ENCODE measurements at places on chromosomes 1 and 21.

DNA sequence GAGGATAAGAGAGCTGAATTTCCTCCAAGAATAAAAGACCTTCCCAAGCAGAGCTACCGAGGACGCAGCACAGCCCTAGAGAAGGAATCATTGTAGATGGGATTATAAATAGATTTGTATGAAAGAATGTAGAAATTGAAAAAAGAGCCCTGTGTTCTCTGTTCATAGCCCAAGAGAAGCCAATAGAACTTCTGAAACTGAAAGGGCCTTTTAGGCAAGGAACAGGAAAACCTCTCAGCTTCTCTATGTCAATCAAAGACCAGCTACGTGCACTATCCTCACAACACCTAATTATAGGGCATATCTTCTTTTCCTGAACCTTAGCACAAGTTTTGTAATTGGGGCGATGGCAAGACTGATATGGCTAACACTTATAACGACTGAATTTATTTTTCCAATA lies 192.4 kb upstream of the RNPC3 start:
- DNase-seq = no peak

- no peak for DNase-seq
Measured at GRCh38 chr1:226100436-226101391, 38.2 kb downstream of the H3-3A start.

GRCh38 chr1:66671455-66671854 lies 80.8 kb upstream of the DYNLT5 start:
- no peak for DNase-seq

DNA sequence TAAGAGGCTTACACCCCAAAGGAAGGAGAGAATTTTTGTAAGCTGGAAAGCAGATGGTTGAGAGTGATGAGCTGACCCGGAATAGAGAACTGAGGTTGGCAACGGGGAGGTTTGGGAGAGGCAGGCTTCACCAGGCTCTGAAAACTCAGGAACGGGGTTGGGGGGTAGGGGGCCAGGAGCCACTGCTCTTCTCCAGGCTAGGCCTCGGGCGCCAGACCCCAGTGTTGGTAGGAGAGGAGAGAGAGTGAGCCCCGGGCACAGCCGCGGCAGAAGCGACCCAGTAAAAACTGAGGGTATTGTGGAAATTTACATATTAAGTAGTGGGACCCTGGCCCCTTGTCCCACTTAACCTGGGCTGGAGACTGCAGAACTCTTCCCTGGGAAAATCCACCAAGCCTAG lies 45.7 kb downstream of the GPR161 start:
- DNase-seq = no peak

DNA sequence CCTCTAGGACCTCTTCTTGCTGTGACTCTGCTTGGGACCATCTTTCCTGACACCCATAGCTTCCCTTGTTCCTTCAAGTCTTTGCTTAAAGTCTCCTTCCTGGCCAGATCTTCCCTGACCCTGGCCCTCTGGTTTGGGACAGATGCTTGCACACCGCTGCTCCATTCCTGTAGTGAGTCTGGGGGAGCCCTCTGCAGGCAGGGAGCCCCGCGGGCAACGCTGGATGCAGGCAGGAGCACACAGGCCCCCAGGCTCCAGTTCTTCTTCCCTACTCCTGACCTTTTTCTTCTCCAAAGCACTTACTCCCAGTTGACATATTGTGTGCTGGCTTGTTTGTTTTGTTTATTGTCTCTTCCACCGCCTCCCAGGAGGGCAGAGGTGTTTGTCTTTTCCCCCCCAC lies 413.4 kb downstream of the CAMTA1 start:
- DNase-seq = no peak

DNA sequence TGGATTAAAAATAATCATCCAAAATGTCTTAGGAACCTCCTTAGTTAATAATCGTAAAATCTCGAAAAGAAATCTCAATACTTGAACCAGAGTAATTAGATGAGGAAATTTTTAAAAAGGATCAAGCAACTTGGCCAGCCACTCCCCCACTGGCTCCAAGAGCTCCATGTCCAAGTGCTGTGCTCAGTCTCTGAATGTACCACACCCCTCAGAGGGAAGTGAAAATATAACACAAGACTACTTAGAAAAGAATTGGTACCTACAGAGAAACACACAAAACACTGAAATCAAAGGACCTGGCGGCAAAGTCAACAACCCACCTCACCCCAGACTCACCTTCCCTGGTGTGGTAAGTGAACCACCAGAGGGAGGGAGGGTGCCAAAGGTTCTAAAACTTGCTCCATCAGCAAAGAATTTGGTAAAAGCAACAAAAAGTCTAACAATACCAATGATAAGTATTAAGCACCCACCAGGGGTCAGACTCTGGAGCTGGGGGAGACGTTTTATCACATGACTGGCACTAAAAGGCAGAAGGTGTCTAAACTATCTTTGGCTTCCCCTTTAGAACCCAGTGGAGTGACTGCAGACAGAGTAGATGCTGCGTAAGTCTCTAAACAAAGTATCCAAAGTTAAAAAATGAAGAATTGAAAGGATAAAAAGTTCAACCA lies 14.0 kb downstream of the LBR start:
- DNase-seq = no peak

DNA sequence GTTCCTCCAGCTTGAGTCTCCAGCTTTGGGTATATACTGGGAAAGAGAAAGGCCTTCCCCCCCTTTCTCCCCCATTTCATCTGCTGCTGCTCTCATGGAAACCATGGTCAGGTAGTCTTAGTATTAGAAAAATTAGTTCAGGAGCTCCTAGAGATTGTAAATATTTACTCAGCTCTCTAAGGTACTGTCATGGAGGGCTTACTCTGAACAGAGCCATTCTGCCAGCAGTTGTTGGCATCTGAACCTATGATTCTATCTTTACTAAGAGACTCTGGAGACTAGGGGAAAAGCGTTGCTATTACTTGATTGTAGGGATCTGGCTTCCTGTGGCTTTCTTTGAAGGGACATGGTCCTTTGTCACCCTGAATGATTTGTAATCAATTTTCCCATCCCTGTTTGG lies 6.1 kb downstream of the INTS3 start:
- no peak for DNase-seq

- no peak for DNase-seq
Measured at GRCh38 chr1:61310057-61310456, 227.7 kb downstream of the NFIA start.

GRCh38 chr1:32500387-32501209 lies 35.7 kb downstream of the ZBTB8B start:
- peak; percentile 23 for DNase-seq

DNA sequence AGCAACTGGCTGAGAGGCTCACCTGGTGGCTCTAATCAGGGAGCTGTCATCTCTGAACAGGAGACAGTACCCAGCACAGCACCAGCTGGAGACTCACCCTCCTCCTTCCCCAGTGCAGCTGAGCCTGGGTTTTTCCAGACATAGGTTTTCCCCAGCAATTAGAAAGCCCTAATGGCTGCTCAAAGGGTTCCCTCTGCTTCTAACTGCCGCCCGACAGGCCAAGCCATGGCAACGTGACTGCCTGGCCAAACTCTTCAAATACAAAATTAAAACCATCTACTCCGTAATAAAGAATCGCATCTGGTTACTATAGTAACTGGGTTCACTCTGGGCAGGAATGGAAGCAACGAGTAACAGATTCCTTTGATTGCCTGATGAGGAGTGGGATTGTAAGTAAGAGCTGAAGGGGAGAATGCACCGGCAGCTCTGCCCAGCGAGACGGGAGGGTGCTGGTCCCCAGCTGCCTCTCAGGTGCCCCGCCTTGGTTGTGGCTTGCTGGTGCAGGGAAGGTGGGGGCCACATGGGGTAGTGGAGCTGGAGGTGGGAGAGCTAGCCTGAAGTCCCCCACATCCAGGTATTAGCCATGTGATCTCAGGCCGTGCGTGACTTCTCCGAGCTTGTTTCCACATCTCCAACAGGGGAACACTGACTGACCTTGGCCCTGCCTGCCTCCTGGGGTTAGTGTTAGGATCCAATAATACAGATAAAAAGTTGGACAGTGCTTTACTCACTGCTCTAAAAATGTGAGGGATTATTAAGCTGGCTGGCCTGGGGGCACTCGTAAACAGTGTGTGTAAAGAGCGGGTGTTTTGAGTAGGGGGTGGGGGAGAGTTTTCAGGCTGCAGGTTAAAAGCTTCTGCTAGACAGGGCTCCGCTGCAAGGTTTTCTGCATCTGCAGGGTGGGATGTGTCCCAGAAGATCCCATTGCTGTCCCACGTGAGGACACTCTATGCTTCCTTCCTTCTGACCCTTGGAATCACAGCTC lies 94.2 kb downstream of the KCNN3 start:
- DNase-seq = no peak

GRCh38 chr1:44059664-44060355 lies 28.5 kb upstream of the SLC6A9 start:
- DNase-seq = no peak

DNA sequence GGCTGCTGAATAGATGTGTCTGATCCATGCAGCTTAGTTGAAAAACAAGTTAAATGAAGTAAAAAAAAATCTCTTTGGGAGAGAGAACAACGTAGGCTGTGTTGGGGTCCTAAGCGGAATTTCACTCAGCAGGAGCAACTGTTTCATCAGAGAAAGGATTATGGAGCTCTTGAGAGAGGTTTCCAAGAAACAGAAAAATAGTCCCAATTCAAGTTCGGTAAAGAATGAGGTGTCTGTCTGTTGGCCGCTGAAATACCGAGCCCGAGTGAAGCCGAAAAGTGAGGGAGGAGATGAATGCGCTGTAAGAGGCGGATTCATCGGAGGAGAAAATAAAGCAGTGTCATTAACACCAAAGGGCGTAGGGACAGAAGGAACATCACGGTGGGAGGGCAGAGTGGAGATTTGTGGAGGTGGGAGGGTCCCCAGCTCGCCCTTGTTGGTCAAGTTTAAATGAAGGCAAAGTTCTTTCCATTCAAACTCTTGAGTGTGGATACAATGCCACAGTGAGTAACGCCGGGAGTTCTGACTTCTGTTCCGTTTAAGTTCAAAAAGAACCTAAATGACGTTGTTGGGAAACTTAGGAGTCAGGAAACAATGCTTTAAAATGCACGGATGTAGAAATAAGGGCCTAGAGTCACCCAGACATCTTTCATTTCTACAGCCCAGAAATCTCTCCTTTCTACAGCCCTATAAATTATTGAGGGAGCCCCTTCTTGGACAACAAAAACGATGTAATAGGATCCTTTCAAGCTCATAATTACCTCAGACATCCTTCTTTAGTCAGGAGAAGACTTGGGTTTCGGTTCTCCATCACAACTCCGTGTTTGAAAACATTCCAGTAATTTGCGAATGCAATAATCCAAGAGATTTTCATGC lies 15.6 kb upstream of the SLC45A1 start:
- DNase-seq = no peak

- DNase-seq = no peak
Measured at GRCh38 chr1:161933592-161934588, 89.8 kb downstream of the OLFML2B start.

GRCh38 chr1:150564051-150564991 lies 15.1 kb downstream of the MCL1 start:
- no peak for DNase-seq

GRCh38 chr21:17818186-17819113 lies 706 bp downstream of the C21orf91 start:
- peak; percentile 47 for DNase-seq

DNA sequence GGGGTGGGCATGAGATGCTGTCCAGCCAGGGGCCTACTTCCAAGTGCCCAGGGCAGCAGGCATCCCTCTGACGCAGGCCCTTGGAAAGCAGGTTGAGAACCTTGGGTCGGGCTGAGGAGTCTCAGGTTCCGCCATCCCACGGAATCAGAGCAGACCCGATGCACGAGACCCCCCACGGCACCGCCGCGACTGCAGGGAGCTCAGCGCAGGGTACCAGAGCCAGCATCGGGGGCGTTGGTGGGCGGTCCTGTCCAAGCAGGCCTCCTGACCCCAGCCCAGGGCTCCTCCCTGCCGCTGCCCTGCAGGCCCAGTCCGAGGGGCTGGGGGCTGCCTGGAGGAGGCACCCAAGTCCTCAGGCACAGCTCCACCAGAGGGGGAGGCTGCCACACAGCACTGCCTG lies 177.2 kb downstream of the PRDM16 start:
- DNase-seq = no peak

- no peak for DNase-seq
Measured at GRCh38 chr1:117250061-117250606, 39.4 kb upstream of the VTCN1 start.

DNA sequence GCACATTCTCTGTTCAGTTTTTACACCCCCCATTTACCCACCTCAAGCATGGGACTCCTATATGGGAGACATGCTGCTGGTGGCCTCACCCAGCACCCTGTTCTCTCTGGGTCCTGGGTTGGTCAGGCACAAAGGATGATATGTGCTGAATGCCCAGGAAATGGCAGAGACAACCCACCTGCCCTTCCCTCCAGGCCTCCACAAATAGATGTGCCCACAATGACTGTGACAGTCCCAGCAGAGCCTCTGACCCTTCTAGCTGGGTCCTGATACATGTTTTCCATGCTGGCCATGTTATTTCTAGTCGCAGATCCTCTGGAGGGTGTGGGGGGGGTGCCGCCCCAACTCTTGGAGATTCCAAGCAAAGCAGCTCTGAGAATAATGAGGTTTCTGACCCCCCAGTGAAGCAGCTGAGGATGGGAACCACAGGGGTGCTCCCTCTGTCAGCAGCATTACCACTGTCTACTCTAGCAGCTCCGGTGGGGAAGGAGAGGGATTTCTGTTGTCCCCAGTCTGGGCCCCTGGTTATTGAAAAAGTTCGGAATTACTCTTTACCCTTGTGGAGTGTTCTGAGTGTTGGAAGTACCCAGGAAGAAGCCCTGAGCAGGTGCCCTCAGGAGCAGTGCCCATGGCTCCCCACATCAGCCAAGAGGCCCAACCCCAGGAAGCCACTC lies 1.2 kb upstream of the CCDC28B start:
- DNase-seq = no peak

DNA sequence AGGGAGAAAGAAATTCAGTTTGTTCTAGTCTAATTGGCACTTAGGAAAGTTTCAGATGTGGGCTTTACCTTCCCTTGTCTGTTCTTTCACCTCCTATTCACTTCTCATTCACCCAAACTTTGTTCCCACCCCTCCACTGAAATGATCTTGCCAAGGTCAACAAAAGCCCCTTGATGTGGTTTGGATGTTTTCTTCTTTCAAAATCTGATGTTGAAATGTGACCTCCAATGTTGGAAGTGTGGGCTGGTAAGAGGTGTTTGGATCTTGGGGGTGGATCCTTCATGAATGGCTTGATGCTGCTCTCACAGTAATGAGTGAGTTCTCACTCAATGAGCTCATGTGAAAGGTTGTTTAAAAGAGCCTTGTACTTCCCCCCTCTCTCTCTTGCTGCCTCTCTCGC lies 379.3 kb downstream of the HHIPL2 start:
- no peak for DNase-seq

DNA sequence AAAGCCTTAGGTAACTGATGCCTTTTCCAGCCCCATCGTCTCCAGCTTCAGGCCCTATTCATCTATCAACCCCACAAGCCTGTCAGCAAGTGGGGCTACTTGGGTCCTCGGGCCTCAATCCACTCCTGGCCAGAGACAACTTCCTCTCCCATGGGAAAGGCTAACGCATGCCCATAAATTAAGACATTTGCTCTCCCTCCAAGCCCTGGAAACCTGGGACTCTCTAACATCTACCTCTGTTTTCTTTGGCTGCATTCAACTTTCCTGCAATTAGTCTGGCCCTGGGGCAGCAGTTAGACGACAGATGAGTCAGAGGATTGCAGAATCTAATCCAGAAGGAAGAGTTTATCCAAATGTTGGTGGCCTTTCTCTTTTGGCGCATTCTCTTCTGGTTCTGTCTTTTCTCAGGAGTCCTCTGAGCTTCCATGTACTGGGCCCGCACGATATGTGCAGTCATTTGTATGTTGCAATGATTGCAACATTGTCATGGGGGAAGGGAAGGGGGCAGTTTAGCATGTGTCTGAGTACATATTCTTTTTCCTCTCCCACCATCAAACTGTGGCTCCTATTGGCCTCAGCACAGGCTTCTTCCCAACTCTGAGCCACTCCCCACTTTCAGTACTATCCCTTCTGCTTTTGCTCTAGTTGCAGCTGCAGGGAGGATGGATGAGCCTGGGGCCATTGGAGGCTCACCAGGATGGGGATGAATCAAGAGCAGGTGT lies 54.4 kb downstream of the NAV1 start:
- DNase-seq = peak; percentile 42

Measured in right lung (tissue), 10 donors.